ENCODE measurements at places on chromosomes 16 and 17.

DNA sequence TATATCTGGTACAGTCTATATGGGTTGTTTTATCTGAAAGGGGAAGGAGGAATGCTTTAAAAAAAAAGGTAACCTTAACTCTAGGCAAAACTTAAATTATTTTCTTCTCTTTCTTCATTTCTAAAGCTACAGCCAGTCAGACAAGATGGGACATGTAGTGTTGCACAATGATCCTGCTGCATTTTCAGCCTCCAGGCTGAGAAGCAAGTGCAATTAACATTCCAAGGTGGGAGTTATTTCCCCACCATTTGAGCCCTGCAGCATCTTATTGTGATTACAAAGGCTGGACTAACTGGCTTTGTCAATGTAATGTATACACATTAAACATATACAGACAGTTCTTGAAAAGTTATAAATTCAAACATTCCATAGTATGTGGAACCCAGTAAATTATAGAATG, 22.6 kb upstream of the NF1 start:
- DNase-seq = no peak

- DNase-seq = no peak
Measured at GRCh38 chr17:49580055-49580721, 4.5 kb downstream of the NXPH3 start.

DNA sequence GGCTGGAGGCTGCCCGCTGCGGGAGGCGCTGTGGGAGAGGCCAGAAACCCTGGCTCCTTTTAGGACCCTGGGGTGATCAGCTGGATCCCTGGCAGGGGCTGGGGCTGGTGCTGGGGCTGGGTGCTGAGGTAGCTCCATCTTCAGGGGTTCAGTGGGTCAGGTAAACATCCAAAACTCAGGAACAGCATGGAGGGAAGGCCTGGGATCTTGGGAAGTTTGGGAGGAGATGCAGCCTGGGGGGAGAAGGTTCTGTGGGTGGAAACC, 21.0 kb downstream of the ADGRG5 start:
- DNase-seq = peak; percentile 11

DNA sequence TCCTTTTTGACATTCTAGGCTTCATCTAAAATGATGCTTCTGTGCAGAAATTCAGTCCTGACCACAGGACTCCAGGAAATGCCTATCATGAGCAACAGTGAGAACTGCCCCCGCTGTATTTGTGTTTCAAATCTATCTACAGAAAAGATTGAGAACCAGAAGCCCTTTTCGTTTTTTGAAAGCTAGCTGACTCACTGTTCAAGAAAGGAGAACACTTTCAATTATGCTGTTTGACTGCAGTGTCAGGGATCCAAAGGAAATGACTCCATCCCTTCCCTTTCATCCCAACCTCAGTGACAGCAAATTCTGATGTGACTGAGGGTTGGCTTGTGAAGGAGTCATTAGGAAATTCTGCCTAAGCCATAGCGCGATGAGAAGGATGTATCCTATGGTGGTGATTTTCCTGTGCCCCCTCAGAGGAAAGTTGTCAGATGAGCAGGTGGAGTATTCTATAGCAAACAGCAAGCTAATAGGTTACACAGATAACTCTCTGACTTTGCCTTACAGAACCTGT, 622.3 kb downstream of the TMEM114 start:
- no peak for DNase-seq

DNA sequence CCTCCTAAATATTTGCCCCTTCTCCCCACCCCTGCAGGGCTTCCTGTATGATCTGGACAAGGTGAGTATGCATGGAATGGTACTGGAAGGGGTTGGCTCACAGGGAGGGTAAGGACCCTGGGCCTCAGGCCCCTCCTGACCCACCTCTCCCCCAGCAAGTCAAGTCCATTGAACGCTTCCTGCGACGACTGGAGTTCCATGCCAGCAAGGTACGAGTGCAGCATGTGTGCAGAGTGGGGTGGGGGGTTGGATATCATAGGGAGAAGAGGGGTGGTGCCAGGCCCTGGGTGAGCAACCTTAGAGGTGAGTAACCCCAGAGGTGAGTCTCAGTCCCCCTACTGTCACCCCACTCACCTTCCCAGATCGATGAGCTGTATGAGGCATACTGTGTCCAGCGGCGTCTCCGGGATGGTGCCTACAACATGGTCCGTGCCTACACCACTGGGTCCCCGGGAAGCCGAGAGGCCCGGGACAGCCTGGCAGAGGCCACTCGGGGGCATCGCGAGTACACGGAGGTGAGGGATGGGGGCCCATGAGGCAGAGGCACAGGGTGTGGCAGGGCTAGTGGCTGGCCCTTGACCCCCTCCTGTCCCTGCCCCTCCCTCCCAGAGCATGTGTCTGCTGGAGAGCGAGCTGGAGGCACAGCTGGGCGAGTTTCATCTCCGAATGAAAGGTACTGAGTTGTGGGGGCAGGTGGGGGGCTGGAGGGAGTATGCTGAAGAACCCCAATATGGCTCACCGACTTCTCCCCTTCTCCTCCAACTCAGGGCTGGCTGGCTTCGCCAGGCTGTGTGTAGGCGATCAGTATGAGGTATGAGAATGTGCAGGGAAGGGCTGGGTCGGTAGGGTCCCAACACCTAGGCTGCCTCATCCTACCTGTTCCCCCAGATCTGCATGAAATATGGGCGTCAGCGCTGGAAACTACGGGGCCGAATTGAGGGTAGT, 11.3 kb downstream of the RIPOR1 start:
- DNase-seq = no peak

DNA sequence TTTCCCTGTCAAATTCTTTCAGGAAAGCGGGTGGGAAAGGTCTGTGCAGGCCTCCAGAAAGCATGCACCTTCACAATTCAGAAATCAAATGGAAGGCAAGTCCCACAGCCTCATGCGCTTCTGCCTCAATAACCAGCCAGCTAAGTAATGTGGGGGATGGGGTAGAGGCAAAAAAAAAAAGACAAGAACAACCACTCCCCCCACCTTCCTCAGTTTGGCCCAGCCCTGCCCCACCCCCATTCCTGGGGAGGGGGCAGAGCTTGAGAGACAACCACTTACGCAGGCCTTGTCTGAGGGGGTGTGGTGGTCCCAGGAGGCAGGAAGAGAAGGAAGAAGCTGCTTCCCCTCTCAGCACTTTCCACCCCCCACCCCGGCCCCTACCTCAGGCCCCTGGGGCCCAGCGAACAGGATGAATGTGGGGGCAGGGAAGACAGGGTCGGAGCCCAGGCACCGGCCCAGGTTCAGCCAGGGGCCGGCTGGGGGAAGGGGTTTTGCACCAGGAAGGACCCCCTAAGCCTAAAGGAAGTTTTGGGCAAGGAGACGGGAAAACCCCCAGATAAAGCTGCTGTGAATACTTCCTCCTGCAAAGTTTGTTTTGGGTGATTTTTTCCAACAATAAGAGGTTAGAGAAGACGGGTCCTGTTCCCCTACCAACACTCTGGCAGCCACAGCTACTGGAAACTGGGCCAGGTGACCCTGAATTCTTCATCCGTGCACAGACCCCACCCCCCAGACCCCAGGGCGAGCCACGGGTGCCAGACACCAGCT, 1.2 kb downstream of the JUP start:
- no peak for DNase-seq

DNA sequence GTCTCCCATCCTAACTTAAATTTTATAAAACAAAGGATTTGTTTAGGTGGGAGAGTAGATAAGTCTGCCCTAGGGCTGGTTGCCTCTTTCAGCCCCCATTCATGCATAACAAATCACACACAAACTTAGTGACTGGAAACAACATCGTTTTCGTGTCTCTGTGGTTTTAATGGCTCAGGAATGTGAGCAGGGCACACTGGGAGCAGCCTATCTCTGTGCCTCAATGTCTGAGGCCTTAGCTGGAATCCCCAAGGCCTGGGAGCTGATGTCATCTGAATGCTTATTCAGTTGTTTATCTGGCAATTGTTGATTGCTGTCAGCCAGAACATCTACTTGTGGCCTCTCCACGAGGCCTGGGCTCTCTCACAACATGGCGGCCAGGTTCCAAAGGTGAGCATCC, 101.9 kb upstream of the HSBP1 start:
- no peak for DNase-seq

DNA sequence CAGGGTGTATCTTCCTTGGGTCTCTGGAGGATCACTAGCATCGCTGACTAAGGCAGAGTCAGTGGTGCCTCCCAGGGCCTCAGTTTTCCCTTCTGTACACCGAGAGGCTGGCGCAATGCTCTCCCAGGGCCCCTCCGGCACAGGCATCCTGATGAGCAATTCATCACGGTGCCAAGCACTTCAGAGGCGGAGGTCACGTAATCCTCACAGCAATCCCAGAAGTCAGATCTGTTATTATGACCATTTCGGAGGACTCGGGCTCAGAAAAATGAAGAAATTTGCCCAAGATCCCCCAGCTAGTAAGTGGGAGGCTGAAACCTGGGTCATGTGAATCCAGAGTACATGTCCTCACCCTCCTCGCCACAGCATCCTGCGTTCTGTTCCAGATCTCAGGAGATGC, 46.5 kb downstream of the AIPL1 start:
- DNase-seq = no peak

GRCh38 chr16:79150632-79151310, 449.8 kb downstream of the MAF start:
- no peak for DNase-seq

GRCh38 chr16:4200781-4201137, 41.1 kb downstream of the SRL start:
- no peak for DNase-seq

- DNase-seq = no peak
Measured at GRCh38 chr17:64209983-64210382, 53.1 kb downstream of the TEX2 start.

DNA sequence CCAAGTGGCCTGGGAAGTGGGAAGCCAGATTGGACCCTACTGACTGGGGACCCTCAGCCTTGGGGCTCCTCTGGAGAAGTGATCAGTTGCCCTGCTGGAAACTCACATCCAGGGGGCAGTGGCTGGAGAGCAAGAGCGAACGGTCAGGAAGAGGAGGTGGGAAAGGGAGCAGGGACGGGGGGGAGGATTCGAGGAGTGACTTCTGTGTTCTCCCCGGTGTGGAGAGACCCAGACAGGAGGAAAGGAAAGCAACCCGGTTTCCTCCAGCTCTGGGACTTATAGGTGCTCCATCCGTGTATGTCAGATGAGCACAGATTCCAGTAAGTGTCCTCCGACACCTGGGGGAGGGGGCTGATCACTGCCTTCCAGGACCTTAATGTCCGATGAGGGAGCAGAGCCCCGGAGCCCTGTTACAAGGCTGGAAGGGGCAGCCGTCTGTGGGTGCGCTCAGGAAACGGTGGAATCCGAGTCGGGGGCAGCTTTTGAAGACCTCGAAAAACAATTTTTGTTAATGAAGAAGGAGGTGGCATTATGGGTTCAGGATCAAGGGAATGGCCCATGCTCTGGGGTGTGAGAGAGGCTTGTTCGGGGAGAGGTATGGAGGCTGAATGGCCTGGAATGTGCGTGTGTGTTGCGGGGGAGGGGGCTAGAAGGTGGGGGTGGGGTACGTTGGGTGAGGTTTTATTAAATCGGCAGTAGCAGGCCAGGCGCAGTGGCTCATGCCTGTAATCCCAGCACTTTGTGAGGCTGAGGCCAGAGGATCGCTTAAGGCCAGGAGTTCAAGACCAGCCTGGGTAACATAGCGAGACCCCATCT, 34.8 kb upstream of the NDRG4 start:
- no peak for DNase-seq

GRCh38 chr17:77959126-77959925, 823 bp downstream of the TNRC6C start:
- peak; percentile 15 for DNase-seq

DNA sequence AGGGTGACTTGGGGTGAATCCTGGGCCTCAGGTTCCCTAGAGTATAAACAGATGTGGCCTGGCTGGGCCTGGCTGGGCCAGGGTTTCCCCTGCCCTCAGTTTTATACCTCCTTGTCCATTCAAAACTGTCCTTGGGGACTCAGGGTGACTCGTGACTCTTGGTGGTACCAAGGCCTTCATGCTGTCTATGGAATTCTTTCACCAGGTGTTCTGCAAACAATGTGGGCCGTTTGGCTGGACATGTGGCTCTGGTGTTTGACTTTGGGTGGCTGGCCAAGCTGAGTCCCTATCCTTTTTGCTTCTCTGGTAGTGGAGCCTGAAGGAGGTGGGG, 3.3 kb downstream of the GPT2 start:
- DNase-seq = no peak

GRCh38 chr17:5798094-5798493, 213.8 kb upstream of the NLRP1 start:
- DNase-seq = no peak

DNA sequence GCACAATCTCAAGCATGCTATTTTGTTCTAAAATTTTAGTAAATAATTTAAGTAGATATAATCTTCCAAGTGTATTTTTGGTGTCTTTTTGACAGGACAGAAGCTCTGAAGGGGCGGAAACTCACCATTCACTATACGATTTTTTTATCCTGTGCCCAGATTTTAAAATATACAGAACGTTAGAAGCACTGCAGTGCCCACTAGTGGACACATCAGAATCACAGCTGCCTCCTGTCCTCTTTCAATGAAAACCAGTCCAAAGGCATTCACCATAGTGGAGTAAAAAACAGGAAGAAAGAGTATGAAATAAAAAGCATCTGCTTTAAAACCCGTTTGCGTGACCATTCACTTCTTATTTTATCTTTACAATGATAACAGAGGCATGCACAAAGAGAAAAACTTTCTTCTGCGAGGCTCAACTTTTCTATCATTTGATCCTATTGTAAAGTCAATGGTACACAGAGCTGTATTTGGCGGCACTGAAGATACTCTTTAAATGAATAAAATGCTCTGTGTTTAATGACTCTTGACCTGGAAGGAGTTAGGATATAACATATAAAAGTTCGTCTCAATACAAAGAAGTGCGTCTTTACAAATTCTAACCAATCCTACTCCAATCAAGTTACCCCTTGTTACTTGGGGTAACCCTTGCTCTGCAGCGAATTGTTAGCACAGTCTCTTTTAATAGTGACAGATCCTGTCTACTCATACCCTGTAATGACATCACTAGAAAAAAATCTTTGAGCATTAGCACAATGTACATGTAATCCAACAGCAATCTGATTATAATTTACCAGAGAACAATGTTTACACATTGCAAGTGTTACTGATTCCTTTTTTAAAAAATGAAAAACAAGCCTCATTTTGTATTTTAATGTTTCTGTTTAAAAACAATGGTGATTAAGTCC, 339.8 kb upstream of the PSMD7 start:
- no peak for DNase-seq

DNA sequence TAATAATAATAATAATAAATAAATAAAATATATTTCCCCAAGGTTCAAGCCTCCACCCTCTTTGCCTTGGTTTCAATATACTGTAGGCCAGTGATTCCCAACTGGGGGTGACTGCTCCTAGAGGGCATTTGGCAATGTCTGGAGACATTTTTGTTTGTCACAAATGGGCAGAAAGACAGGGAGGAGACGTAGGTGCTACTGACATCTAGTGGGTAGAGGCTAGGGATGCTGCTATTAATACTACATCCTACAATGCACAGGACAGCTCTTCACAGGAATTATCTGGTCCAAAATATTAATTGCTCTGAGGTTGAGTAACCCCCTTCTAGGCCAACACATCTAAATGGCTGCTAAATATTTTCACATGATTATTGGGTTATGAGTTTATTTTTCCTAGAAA, 12.8 kb upstream of the PRR14 start:
- DNase-seq = no peak

- DNase-seq = no peak
Measured at GRCh38 chr17:79818026-79818758, 21.0 kb downstream of the CBX4 start.

Data from central memory CD8-positive, alpha-beta T cell (primary cell).